Naive thymus-derived CD4-positive, alpha-beta T cell (primary cell): ENCODE measurements at places on chromosomes 16 and 17. TPM values are rescaled to one million over a fixed set of nuclear protein-coding genes. Genes with fewer than 3 reads are reported as not detected.

DNA sequence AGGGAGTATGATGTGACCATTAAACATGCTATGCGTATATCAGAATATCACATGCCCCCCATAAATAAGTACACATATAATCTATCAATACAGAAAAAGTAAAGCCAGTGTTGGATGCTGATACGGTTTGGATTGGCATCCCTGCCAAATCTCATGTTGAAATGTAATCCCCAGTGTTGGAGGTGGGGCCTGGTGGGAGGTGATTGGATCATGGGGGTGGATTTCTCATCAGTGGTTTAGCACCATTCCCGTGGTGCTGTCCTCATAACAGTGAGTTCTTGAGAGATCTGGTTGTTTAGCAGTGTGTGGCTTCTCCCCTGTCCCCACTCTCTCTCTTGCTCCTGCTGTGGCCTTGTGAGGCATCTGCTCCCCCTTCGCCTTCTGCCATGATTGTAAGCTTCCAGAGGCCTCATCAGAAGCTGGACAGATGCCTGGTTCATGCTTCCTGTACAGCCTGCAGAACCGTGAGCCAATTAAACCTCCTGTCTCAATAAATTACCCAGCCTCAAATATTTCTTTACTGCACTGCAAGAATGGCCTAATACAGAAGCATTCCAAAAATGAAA is 88.9 kb downstream of the AATF start:
- no peak for DNase-seq

GRCh38 chr16:87723226-87723623 is 42.6 kb downstream of the KLHDC4 start:
- no peak for DNase-seq

DNA sequence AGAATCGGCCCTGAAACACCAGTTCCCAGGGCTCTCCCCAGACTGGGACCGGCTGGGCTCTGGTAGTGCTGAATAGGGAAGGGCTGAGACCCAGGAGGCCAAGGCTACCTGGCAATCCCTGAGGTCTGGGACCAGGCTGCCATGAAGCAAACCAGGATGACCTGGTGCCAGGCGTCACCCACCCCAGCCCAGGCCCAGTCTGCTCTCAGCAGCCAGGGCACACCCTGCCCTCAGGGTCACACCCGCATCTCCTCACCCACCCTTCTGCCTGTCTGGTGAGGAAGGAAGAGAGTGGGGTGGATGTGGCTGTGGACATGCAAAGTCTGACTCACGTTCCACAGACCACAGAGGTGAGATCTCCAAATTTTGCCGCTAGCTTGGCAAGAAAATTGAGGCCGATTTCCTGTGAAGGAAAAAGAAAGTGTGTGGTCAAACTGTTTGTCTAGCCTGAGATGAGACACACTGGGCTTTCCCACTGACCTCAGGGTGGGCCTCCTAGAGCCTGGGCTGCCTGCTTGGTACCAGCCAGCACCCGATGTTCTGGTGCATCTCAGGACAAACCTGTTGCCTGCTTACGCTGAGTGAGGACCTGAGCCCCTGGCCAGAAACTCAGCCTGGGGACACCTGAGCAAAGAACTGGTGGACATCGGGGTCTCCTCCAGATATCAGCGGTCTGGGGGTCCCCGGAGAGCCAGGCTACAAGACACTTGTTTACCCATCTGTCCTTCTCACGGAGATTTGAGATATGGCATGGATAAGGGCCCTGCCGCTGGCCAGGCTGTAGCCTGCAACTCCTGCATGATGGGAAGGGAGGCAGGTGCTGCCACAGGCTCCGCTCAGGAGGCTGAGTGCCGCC is 6.3 kb upstream of the RAB37 start:
- DNase-seq: no peak

RGS9 gene
- total RNA-seq: 3.1 and 3.4 TPM in 2 replicates

CRHR1 gene
- total RNA-seq: not detected
